ENCODE measurements at places on chromosomes 11 and 22.

DNA sequence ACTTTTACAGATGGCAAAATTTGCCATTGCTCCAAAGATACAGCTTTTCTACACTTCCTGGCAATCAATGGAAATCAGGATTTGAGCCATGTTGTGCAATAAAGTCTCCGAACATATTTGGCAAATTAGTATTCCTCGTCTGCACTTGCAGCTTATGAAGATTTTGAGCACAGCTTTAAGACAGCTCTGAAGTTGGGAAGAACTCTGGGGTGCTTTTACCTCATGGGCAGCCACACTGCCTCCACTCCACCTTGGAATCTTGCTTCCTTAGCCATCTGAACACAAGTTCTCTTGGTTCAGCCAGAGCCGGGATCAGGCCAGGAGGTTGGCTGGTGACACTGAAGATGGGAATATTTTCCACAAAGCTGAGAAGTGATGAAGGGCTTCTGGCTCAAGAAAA lies 191.2 kb downstream of the CWF19L2 start:
- DNase-seq = no peak

DNA sequence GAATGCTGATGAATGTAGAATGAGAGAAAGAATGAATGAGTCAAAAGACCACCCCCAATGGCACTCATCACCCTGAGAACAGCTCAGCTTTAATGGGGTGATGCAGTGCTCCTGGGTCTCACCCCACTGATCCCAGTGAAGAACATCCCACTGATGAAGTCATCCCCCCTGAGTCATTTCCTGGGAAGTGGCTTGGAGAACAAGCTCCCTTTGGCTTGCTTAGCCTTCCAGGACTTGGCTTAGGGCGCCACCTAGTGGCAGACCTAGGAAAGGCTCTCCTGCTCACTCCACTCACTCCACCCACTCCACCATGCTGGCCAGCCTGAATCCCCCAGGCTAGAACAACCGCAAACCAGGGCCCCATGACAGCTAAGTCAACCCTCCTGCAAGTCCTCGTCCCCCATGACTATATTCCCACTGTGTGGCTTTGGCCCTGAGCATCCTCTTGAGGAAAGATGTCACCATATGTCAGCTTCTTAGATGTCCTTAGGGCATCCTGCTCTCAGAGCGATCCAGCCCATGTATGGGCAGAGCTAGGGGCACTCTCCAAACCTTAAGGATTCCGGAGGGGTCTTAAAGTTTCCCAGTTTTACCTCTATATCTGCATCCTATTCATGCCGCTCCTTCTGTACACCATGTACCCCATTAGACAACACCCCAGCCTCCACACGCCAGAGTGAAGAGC lies 17.8 kb upstream of the TMPRSS13 start:
- peak; percentile 85 for DNase-seq

DNA sequence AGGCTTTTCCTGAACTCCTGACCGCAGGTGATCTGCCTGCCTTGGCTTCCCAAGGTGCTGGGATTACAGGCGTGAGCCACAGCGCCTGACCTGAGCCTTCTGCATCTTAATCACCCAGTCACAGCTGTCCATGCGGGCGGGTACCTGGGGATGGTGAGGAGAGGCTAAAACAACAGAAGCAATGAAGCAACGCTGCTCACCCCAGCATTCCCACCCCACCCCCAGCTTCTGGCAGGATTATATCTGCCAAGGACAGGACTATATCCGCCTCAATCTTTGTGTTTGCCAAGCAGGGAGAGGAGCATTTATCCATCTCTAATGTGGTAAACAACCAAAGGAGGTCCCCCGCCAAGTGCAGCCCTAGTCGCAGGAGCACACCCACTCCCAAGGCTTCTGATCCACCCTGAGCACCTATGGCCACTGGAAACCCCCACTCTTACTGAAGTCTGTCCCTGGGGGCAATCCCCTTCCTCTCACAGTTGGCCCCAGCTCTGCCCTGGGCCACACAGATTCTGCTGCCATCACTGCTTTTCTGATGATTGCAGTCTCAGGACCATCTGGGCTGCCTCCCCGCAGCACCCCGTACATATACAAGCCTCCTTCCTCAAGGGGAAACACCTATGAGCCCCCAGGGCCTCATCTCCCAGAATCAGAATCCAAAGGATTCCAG lies 8.8 kb upstream of the LGALS2 start:
- DNase-seq = no peak

DNA sequence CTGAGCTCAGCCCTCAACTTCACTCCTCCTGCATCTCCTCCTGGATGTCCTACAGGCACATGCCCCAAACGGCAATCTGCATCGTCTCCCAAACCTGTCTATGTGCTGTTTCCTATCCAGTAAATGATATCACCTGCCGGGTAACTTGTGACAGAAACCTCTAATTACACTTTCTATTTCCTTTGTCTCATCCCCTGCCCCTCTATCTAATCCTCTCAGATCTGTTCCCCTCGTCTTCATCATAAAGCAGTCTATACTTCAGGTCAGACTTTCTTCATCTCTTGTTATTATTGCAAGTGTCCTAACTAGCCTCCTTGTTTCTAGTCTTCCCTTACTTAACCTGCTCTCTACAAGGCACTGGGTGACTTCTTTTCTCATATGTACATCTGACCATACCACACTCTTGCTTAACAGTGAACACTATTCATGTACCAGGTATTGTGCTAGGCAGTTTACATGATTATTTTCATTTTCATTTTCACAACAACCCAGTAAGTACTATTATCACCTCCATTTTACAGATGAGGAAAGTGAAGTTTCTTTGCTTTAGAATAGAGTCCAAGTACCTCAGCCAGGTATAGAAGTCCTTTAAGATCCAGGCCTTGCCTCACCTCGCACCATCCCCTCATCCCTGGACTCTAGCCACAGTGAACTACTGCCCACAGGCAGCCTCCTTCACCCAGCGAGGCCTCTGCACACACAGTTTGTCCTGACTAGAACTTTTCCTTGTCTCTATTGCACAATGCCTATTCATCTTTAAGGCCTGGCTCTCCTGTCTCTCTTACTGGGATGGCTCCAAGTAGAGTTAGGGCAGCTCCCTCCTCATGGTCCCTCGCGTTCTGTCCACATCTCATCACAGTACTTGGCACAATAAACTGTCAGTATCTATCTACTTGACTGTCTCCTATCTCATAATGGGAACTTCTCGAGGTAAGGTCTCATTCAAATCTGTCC lies 22.1 kb upstream of the UCP3 start:
- no peak for DNase-seq

GRCh38 chr11:82989628-82990404 lies 81.9 kb downstream of the RAB30 start:
- no peak for DNase-seq

DNA sequence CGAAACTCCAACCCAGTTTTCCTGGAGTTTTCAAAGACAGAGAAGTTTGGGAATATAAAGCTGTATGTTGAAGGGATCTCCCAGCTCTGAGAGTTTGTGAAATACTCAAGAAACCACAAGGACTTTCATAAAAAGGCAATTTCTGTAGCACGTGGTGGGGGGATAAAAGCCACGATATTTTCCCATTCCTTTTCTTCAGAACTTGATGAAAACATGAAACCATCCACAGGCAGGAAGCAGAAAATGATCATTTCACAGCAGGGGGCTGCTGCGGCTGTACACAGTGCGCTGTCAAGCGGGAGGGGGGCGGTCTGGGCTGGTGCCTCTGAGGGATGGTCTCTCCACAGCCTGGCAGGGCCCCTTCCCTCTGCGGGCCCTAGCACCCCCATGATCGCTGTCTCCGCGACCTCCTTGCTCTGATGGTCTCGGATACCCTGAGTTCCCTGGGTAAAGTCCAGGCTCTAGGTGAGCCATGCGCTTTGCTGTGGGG lies 423.2 kb downstream of the MN1 start:
- DNase-seq = no peak

DNA sequence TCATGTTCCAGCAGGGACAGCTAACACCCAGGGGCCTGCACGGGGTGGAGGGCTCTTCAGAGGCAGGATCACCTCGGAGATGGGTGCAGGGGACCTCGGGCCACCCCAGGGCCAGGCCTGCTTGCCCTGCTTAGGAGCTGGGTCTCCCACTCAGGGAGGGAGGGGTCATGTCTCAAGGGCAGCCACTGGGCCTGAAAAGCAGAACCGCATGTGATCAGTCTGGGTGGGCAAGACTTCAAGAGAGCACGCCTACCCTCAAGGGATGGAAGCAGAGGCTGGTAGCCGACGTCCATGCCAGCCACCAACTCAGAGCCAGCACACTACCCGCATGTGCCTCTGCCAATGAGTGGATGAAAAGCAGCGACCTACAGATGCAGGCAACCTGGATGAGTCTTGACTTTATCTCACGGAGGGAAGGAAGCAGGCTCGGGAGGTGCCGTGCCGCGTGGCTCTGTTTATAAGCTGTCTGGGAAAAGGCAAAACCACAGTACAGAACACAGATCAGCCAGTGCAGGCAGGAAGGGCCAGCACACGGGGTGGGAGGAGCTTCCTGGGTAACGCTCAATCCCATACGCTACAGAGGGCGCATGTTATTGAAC lies 16.0 kb downstream of the TBX1 start:
- DNase-seq = no peak

- no peak for DNase-seq
Observed at GRCh38 chr11:19790831-19791552, 78.4 kb downstream of the NAV2 start.

GRCh38 chr22:40975366-40975765 lies 24.2 kb downstream of the RBX1 start:
- no peak for DNase-seq
